ENCODE measurements at places on chromosomes 12 and 14.

DNA sequence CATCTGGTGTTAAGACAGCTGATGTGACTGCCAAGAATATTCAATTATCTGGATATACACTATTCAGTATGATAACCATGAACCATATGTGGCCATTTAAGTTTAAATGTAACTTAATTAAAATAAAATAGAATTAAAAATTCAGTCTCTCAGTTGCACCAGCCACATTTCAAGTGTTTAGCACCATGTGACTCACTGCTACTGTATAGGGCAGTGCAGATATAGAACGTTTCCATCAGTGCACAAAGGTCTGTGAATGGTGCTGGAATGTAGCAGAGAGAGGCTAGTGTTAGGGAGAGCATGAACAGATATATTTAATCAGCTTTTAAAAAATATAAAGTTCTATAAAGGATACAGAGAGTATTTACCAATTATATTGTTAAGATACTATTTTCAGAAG is 28.7 kb downstream of the ARID4A start:
- DNase-seq, result no peak

GRCh38 chr14:61468063-61468825 is 146.9 kb downstream of the PRKCH start:
- DNase-seq, result no peak

- no peak for DNase-seq
Measured at GRCh38 chr14:36524220-36524837, 4.3 kb upstream of the NKX2-1 start.

GRCh38 chr14:44830371-44830770 is 131.4 kb downstream of the KLHL28 start:
- DNase-seq, result no peak

DNA sequence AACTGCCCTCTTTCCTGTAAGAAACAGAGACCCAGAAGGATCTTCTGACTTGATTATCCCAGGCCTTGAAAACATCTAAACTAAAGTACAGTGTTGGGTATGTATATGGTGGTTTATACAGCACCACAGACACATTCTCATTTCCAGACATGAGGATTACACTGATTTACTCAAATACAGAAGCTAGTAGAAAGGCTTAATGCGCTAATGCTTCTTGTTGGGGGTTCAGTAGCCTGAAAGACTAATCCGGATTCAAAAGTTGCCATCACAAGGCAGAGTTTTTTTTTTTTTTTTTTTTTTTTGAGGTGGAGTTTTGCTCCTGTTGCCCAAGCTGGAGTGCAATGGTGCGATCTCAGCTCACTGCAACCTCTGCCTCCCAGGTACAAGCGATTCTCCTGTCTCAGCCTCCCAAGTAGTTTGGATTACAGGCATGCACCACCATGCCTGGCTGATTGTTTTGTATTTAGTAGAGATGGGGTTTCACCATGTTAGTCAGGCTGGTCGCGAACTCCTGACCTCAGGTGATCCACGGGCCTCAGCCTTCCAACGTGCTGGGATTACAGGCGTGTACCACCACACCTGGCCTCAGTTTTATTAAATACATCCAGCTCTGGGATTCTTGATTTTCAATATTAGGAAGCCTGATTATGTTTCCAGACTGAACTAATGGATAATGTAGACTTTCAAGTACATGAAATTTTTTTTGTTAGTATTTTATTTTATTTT is 46.3 kb upstream of the HECTD1 start:
- DNase-seq, result no peak

DNA sequence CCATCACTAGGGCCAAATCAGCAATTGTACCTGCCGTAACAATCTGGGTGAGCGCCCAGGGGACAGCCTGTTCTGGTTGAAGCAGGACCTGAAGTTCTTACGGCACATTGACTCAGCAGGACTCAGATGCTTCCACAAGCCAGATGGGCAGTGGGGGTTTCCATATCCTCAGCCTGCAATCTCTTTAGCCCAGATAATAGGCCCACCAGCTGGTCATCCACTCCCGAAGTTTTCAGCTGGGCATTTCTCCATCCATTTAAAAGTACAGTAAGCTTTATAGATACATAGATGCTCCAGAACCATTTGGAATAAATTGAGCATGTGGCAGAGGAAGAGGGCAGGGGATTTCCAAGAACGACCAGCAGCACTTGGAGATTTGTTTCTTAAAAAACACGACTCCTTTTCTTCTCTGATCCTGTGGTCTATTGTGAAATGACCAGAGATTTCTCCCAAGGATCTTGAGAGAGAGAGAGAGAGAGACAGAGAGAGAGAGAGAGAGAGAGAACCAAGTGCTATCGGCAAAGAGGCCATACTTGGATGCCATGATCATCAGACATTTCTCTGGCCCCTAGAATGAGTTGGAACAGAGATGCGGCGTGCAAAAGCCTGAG is 74.8 kb upstream of the PLXNC1 start:
- DNase-seq, result no peak

DNA sequence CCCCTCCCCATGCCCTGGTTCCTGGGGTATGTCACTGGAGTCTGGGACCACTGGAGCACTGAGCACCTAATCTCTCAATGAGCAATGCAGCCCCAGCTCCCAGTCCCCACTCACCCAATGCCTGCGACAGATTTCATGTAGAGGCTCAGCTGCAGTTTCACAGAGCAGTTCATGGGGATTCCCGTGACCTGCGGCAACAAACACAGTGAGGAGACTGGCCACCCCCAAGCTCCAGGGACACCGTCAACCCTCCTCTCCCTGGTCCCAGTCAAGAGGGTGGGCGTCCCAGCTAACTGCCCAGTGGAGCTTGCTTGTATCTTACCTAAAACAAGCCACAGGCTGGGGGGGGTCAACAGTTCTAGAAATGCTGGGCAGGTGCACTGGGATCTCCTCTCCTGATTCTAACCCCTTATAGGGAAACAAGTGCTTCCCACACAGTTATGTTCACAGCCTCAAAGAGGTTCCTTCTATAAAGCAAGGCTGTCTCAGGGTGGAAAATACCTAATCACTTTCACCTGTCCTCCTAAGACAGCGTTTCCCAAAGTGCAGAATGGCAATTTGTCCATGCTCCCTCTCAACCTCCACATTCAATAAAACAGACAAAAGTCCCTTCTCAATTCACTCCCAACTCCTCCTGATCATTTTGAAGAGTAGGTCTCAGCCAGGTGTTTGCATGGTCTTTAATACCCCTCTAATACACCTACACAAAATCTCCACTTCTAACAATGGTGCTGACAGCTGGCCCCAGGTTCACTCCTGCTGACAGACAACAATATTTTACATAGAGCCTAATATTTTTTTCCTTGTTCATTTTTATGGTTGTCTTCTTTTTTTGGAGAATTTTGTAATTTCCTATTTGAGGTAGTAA is 68.3 kb downstream of the SCARB1 start:
- no peak for DNase-seq

GRCh38 chr14:23615856-23616255 is 20.3 kb upstream of the DHRS2 start:
- DNase-seq, result no peak
